ENCODE measurements at places on chromosomes 16 and 17.

- no peak for DNase-seq
These were observed 45.3 kb downstream of the NF1 start for GRCh38 chr17:31140111-31140510.

GRCh38 chr17:31329221-31329620 is 7.8 kb upstream of the EVI2A start:
- no peak for DNase-seq

GRCh38 chr16:2856061-2856670 is 1.8 kb downstream of the PRSS22 start:
- no peak for DNase-seq

- DNase-seq = no peak
These were observed 528.5 kb upstream of the HSBP1 start for GRCh38 chr16:83279251-83279650.

DNA sequence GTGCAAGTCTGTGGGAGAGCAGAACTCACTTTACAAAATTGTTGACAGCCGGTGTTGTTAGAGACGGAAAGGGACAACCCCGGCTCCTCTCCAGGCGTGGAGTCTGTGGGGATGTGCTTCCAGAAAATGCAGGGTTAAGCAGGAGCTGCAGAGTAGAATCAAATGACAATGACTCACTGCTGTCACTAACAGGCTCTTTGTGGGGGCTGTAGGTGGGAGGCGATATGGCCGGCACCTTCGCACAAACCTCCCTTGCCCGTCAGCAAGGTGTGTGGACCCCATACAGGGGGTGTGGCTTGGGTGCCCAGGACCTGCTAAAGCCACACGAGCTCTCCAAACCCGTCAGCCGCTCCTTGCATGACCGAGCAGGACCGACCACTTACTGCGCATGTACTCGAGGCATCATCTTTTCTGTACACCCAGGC is 5.8 kb downstream of the PDK2 start:
- DNase-seq = no peak

DNA sequence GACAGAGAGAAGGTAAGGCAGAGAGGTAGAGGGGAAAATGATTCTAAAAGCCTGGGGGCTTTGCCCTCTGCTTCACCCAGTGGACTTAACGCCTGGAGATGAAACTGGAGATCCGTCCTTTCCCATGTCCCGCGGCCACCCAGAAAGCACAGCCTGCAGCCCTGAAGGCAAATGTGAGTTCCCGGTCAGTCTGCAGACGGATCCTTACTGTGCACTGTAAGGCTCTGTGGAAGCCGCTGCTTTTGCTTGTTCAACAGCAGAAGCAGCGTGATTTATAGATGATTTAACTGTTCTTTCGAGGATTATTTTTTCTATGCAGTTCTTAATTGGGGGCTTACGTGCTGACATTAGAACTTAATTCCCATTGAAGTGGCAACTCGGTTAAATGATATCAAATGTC is 290.4 kb downstream of the FOXL1 start:
- DNase-seq = no peak

DNA sequence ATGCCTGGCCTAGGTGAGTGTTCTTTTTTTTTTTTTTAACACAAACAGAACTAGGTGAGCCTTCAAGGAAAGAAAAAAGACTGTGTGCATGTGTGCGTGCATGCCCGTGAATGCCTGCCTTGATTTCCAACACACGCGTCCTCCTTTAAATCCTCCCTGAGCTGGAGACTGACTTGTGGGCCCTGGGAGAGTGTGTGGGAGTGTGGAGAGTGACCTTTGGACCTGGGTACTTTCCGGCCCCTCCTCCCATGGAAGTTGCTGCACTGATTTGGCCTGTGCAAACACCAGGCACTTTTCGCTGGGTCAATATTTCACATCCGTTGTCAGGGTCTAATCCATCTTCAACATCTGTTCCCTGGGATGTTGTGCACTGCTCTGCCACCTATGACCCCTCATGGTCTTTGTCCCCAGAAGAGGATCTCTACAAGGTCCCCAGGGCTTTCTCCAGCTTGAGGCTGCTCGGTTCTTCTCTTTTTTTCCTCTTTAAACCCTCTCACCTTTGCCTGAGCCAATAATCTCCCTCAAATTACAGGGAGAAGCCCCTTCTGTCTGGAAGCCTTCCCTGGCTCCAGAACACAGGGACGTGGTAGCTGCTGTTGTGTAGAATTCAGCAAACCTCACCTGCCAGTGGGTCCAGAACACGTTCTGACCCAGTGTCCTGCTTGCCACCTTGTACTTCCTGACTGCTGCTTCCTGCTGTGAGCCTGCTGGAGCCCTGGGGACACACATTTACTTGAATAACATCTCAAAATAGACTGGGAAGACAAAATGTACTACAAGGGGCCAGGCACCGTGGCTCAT is 20.8 kb upstream of the ATP5MC1 start:
- DNase-seq = no peak

- no peak for DNase-seq
These were observed 42.7 kb downstream of the DHRS7B start for GRCh38 chr17:21169496-21169895.

DNA sequence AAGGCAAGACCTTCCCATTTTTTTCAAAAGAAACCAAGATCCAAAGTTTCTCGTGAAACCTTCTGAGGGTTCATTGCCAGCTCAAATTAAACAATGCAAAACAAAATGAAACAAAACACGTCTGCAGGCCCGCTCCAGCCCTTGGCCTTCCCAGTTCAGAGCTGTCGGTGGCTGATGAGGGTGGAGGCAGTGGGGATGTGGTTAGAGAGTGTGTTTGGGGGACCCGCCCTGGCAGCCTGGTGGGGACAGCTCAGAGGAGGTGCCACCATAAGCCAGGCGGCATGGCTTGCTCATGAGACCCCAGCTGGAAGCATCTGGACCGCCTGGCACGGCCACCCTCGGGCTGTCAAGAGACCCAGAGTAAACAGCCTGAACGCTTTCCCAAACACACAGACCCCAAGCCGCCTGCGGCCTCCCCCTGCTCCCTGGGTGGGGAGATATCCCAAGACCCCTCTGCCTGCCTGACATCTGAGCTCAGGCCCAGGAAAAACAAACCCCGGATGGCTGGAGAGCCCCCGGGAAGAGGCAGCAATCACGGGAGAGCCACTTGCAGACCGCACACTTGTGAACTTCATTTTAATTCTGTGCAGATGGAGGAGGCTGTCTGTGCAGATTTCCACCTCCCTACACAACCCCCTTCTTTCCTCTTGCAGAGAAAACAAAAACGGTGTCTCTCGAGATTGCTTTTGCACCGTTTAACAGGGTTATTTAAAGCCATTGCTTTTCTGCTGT is 35.4 kb upstream of the LITAF start:
- DNase-seq = no peak

GRCh38 chr16:82183004-82183397 is 13.0 kb upstream of the MPHOSPH6 start:
- DNase-seq = no peak

DNA sequence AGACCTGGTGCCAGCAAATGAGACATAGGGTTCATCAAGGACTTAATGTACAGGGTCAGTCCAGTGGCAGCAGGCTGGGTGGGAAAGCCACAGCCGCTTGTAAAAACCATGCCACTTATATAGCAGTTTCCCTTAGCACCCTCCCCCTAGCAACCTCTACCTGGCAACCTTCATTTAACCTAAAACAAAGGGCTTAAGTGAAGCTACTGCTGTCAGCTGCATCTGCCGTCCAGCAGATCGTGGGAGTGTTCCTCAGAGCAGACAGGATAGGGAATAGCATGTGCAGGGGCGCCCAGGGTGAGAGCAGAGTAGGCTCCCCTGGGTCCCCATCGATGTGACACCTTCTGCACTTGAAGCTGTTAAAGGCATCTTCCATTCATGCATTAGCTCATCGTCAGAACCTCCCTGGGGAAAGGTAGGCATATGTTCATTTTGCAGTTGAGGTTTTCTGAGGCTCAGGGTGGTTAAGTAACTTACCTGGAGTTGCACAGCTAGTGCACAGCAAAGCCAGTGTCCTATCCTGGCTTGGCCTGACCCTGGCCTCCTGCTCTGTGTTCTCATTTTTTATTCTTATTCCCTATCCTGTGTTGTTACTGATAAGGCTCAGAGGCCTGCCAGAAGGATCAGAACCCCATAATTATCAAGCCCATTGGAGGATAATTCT is 112.5 kb downstream of the SOCS1 start:
- no peak for DNase-seq

DNA sequence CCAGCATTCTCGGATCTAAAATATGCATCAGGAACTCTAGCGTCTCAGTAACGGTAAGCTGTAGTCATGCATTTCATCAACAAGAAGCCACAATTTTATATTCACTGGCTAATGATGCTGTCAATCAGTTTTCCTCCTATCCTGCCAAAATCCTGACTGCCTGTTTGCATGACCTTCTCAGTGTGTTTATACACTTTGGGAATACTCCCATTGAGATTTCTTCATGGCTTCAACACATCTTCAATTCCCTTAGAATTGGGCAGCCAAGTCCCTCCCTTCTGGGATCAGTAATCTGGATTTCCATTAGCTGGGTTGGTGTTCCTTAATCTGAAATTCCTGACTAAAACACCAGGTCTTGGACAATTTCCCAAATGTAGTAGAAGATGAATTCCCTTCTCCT is 348.9 kb upstream of the DYNLRB2 start:
- DNase-seq = no peak

- DNase-seq = no peak
These were observed 7.3 kb upstream of the PRPSAP2 start for GRCh38 chr17:18850679-18851078.

DNA sequence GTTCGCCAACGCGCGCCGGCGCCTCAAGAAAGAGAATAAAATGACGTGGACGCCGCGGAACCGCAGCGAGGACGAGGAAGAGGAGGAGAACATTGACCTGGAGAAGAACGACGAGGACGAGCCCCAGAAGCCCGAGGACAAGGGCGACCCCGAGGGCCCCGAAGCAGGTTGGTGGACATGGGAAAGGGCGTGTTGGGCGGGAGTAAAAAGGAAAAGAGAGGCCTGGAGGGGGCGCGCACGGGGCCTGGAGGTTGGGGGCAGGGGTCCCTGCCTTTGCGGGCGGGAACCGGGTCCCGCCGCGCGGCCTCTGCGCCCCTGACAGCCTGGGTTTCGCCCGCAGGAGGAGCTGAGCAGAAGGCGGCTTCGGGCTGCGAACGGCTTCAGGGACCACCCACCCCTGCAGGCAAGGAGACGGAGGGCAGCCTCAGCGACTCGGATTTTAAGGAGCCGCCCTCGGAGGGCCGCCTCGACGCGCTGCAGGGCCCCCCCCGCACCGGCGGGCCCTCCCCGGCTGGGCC is 2.1 kb downstream of the IRX5 start:
- no peak for DNase-seq

GRCh38 chr17:66778531-66779236 is 56.2 kb upstream of the CACNG5 start:
- DNase-seq = no peak

DNA sequence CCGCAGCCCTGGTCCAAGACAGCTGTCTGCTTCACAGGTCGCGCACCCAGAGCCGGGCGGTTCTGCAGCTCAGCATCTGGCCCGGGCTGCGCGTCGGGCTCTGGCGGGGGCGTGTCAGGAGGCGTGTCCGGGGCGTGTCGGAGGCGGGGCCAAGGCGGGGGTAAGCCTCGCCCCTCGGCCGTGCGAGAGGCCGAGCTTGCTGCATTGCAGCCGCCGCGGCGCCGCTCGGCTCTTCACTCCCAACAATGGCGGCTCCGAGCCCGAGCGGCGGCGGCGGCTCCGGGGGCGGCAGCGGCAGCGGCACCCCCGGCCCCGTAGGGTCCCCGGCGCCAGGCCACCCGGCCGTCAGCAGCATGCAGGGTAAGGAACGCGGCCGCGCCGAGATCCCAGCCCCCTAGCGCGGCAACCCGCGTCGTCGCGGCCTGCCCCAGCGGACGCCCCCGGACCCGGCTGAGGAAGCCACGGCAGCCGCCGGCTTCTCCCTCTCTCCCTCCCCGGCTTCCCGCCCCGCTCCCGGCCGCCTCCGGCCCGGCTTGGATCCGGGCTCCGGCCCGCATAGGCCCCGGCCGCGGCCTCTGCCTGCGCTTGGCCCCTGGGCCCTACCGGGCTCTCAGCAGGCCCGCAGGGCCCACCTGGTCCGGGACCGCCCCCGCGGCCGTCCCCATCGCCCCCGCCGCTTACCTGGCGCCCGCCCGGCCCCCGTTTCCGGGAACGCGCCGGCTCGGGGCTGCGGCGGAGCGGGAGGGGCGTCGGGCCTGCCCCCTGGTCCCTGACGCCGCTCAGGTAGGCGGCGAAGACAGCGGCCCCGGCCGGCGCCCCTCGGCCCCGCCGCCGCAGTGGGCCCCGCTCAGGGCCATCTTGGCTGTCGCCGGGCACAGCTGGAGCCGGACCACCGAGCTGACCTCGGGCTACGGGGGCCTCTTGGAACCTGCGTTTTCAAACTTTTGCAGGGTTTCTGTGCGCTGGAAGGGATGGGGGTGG is at the start of gene MAP2K4:
MAP2K4 (plus strand) TSS at position 236 of the 981 bp plus-strand sequence; CDS start at position 246, 10 bp downstream.
- DNase-seq = peak; percentile 89

DNA sequence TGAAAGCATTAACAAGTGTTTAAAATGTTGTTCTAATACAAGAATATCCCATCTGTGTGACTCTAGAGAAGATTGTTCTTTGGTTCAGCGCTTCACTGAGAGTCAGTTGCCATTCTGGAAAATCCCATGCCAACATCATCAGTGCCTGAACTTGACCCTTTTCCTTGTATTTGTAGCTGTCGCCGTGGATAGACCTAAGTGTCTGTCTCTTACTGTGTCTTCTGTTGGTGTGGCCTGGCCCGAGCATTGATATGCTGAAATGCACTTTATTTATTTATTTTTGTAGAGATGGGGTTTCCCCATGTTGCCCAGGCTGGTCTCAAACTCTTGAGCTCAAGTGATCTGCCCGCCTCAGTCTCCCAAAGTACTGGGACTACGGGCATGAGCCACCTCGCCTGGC is 76.0 kb downstream of the MYH11 start:
- DNase-seq = no peak

- DNase-seq = no peak
These were observed 390.4 kb downstream of the SOX9 start for GRCh38 chr17:72511242-72511641.

GRCh38 chr16:47142486-47142820 is 1.3 kb downstream of the NETO2 start:
- no peak for DNase-seq

GRCh38 chr16:89370081-89370511 is 120.3 kb downstream of the ANKRD11 start:
- DNase-seq = no peak

DNA sequence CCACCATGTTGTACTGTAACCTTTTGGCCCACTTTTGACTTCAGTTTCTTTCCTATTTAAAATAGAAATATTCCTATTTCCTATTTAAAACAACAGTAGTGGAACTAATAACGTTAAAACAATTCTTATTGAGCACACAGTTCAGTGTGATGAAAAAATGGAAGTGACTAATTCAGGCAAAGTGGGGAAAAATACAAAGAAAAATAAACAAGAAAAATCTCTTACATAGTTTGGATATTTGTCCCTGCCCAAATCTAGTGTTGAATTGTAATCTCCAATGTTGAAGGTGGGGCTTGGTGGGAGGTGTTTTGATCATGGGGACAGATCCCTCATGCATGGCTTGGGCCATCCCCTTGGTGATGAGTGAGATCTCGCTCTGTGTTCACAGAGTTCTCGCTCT is 198.1 kb upstream of the CPHXL start:
- no peak for DNase-seq

GRCh38 chr17:2904135-2904534 is 107.9 kb downstream of the RAP1GAP2 start:
- DNase-seq = no peak

GRCh38 chr17:13070732-13071131 is 52.9 kb upstream of the ELAC2 start:
- no peak for DNase-seq
